ENCODE measurements at places on chromosomes 6 and 20.

DNA sequence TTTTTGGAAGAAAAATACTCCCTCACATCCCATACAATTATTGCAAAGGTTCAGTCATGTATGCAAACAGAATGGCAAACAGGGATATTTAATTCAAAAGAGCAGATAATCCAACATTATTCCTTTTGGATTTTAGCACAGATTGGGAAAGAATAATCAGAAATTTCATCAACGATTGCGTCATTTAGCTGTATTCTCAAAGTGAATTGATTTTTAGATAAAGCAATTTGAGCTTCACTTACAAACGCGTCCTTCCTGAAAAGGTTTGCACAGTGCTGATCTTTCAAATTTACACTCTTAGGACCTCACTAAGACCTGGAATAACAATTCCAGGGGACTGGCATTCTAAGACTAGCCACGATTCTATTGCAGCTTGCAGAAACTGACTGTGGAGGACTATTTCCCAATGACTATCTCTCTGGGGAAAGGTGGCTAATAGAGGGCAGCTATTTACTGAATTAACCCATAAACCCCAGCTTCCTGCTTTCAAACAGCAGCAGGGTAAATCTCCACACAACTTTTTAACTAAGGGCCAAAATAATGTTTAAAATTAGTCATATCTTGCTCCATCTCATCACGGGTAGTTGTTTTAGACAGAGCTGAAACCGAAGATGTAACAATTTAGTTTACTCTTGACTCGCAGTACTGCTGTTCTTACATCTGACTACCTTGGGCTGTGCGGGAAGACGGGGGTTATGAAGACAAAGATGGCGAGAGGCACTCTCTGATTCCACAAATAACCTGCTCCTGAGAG, 131.2 kb upstream of the FAM184A start:
- DNase-seq: no peak

- DNase-seq: no peak
Measured at GRCh38 chr6:107083047-107083768, 32.1 kb downstream of the BEND3 start.

DNA sequence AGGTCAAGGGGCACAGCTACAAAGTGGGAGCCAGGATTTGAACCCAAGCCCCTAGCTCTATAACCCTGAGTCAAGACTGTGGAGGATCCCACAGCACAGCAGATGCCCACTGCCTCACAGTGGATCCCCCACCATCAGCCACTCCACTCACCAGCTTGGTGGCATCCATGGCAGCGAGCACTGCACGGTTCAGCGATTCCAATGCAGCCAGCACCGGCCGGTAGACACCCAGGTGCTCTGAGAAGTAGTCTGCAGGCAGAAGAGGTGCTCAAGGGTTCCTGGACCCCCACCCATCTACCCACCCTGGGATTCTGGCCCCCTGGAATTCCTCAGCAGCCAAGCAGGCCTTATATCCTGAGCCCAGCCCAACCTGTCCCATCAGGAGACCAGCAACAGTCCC, 2.5 kb downstream of the ACTL10 start:
- no peak for DNase-seq

- DNase-seq: no peak
Measured at GRCh38 chr20:35660122-35660937, 4.4 kb downstream of the CPNE1 start.

DNA sequence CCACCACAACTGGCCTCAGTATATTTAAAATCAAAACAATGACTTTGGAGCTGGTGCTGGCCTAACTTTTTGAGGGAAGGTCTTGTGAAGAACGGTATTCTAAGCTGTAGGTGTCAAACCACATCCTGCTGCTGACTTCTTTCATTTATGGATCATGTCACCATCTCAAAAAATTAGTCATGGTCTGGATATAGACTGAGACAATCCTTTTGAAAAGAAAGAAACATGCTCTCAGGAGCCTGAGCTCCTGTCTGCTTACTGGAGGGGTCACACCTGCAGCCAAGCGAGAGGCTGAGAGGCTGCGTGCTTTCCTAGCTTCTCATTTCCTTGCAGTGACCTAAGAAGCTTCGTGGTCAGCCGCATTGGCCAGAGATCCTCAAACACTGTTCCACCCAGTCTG, 55.2 kb downstream of the TIAM2 start:
- DNase-seq: no peak

GRCh38 chr6:139124887-139125672, 9.8 kb upstream of the HECA start:
- DNase-seq: peak; percentile 8

All from NCI-H748 treated with DMSO at 0.1 percent for 48 hours (cell line).